Aorta (tissue), 5 donors: ENCODE measurements at places on chromosomes 3 and 15.
A peak's percentile ranks its signal among the peaks of the same experiment; 100 is the strongest.

GRCh38 chr3:143263852-143264513 lies 144.4 kb downstream of the CHST2 start:
- no peak for DNase-seq

GRCh38 chr15:88812133-88812532 lies 8.9 kb downstream of the ACAN start:
- DNase-seq: no peak

DNA sequence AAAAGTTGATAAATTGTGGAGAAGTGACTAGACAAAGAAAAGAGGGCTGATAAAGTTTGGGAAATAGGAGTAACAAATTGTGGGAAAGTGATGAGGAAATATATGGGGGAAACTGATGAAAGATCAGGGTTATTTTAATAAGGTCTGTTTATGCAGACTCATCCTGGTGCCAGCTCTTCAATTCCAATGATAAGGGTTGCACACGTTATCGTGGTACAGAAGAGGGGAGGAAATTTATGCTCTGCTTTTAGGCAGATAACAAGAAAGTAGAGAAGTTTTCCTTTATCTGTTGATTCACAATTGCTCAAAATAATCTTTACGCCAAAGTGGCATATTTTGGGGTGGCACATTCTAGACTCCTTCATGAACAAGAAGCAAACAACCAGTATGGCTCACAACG lies 32.1 kb upstream of the LIPC start:
- no peak for DNase-seq

- DNase-seq: no peak
These were observed 365 bp upstream of the PDCD6IP start for GRCh38 chr3:33798113-33798417.

DNA sequence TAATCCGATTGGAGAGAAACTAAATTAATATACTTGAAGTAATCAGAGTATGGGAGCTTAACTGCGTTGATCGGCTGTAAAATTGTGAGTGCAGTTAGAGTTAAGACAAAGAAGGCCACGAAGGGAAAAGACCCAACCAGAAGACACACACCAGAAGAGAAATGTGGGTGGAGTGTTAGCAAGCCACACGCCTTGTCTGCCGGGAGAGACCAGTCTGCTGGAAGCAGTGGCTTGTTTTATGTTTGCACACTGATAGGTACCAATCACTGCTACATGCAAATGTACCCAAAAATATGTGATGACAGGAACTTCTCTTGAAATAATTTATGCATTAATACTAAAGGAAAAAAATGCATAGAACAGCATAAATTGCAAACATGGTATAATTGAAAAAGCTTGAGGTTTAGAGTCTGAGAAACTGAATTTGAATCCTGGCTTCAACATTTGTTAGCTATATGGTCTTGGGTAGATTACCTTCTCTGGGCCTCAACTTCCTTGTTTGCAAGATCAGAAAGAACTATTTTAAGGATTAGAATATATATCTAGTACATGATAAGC lies 23.1 kb downstream of the EEFSEC start:
- DNase-seq: no peak

GRCh38 chr3:14405360-14406238 lies 3.2 kb downstream of the SLC6A6 start:
- DNase-seq: no peak

GRCh38 chr3:116749388-116749787 lies 39.8 kb downstream of the TUSC7 start:
- no peak for DNase-seq

GRCh38 chr15:101252836-101253235 lies 988 bp upstream of the CHSY1 start:
- DNase-seq: no peak

GRCh38 chr3:112976001-112976400 lies 1.1 kb upstream of the CD200R1 start:
- DNase-seq: no peak

GRCh38 chr3:169363318-169364265 lies 299.9 kb downstream of the MECOM start:
- DNase-seq: no peak

DNA sequence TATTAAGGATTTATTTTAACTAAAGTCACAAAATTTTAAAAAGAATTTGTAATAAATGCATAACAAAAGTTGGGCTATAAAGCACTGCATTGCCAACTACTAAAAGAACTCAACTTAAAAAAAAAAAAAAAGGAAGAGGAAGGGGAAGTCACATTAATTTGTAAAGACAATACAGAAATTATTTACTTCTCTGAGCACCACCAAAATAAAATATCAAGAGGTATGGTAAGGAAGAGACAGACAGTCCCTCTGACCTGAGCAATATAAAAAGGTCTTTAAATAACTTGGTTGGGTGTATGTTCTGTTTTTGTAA lies 83.5 kb downstream of the UACA start:
- no peak for DNase-seq

- DNase-seq: no peak
These were observed 53.2 kb upstream of the FSTL1 start for GRCh38 chr3:120503727-120504616.

- no peak for DNase-seq
These were observed 179.8 kb downstream of the SNRPN start for GRCh38 chr15:25134546-25134945.

DNA sequence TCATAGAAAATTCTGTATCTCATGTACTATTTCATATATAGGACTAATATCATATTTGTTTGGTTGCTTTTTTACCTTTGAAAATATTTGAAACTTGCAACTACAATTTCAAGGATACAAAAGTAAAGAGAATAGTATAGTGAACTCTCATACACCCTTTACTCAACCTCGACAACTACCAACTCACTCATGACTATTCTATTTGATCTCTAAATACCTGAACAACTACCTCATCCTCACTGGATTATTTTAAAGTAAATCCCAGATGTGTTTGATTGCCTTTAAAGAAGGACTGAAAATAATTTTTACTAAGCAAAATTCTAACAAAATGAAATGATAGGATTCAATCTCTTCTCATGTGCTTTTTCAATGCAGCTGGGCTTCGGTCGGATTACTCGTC lies 12.1 kb downstream of the TMPRSS7 start:
- DNase-seq: no peak

DNA sequence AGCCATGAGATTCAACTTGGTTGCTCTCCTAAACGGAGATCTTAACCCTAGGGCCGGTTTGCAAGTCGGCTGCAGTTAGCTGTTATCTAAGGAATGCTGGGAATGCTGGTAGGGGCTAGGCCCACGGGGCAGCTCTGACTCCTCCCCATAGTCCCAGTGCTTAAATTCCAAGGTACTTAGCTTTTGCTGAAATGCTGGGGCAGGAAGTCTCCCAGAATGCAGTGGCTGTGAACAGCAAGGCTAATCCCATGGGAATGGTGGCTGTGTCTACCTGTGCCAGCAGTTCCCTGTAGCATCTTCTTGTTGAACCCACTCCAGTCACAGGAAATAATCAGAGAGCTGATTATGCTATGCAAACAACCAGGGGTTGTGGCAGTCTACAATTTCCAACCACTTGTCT lies 102.5 kb upstream of the TJP1 start:
- peak; percentile 54 for DNase-seq

DNA sequence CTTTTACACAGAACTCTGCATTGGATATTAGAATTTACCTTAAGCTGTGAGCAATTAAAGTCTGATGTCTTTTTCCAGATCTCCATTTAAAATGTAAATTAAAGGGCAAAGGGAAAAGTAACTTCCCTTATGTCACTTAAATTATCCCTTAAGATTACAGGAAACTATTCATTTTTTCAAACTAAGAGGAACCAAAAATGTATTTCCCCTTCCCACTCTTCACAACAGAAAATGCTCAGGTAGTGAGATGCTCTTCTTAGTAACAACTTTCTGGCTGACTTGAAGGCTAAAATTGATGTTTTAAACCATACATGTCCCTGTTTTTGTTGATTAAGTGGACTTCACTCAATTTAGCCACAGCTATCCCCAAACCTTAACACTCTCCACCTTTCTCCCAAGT lies 17.6 kb downstream of the RSL24D1 start:
- no peak for DNase-seq

- no peak for DNase-seq
These were observed 67.4 kb upstream of the FOXB1 start for GRCh38 chr15:59936741-59937140.

DNA sequence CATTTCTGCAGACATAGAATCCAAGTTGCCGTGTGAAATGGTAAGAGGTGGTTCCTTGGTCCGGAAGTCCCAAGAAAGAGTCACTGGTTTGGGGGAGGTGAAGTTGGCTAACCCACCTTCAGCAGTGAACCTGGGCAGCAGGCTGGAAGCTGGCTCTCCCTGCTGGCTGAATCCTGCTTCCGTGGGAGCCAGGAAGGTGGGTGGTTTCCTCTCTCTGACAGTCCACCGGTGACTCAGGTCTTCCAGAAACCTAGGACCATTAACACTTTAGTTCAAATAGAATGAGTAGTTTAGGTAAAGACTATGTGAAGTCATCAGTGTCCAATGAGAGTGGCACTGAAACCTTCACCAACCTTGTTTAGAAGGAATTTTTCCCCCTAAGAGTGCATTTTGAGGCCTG lies 87.4 kb upstream of the CACNA2D3 start:
- no peak for DNase-seq

DNA sequence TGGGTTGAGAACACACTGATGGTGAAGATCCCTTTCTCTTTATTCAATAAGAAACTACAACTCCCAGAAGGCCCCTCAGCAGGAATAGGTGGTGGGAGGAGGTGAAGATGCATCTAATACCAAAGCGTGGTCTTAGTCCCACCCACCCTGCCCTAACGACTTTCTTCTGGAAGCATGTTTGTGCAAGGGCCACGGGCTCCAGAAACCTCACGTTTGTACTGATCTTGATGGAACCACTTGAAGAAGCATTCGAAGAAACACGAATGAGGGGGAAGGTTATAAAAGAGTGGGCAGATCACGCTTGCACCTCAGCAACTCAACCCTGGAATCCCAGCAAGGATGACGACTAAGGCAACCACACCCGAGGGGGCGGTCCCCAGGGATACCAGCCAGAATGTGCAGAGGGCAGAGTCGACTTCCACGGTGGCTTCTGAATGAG lies 10.6 kb upstream of the SLC25A36 start:
- no peak for DNase-seq

GRCh38 chr3:121786485-121786884 lies 36.9 kb upstream of the GOLGB1 start:
- no peak for DNase-seq

DNA sequence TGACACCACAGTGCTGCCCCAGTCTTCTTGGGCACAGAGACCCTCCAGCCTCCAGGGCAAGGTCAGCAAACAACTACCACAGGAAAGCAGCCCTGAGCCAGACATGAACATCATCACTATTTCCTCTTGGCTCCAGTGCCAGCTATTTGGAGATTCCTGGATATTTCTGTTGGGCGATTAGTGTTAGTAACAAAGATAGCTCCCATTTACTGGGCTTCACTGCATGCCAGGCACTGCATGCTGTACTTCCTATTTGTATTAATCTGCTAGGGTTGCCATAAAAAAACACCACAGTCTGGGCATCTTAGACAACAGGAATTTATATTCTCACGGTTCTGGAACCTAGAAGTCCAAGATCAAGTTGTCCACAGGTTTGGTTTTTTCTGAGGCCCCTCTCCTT lies 255.1 kb upstream of the STT3B start:
- no peak for DNase-seq

- DNase-seq: no peak
These were observed 67.3 kb upstream of the GLCE start for GRCh38 chr15:69093127-69093526.
